ENCODE measurements at places on chromosomes 5 and 9.

DNA sequence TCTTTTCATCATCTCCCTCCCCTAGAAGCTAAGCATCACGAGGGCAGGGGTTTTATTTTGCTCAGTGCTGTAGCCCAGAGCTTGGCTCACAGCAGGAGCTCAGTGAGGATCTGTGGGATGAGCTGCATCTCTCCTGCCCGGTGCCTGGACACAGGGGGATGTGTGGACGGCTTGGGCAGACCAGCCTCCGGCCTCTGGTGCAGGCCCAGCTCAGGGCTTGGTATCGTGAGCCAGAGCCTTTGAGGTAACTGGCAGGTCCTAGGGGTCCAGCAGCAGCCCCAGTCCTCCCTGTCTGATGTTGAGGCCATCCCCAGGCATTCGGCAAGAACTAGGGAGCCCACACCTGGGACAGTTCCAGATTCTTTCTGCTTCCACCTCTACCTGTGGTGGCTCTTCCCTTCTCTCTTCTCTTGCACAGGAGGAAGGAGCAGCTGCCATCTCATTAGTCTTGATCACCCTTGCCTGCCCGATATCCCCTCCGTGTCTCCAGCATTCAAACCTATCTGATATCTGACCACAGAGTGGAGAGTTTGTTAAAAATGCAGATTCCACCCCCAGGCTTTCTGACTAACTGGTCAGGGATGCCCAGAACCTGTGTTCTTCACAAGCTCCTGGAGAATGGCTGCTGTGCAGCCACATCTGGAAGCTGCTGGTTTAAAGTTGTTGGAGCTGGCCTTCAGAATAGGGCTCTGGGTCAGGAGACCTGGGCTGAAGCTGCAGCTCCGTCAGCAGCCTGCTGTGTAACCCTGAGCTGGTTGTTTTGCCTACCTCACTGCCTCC lies 7.9 kb upstream of the SLC6A7 start:
- DNase-seq: no peak

GRCh38 chr5:148840531-148840930 lies 14.1 kb downstream of the ADRB2 start:
- no peak for DNase-seq

GRCh38 chr5:757931-758697 lies 26.4 kb downstream of the ZDHHC11B start:
- DNase-seq: peak; percentile 78

- DNase-seq: no peak
These were observed 15.8 kb downstream of the NDST1 start for GRCh38 chr5:150523472-150524350.

- DNase-seq: no peak
These were observed 360.3 kb downstream of the LRRC70 start for GRCh38 chr5:62938927-62939326.

DNA sequence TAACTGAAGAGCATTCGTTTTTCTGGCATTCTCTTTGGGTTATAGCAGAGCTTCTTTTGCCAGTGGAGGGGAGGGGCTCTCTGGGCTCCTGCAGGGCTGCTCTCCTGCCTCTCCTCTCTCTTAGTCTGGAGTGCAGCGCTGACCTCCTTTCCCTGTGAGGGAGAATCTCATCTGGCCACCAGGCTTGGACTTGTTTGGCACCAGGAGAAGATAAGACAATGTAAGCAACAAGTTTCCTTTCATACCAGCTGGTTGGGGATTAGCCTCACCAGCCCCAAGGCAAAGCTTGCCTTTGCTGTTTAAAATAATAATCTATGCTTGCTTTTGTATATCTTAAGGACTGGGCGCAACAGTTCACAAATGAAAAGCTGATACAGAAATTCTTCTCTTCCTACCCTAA lies 196.4 kb downstream of the TLE4 start:
- no peak for DNase-seq

DNA sequence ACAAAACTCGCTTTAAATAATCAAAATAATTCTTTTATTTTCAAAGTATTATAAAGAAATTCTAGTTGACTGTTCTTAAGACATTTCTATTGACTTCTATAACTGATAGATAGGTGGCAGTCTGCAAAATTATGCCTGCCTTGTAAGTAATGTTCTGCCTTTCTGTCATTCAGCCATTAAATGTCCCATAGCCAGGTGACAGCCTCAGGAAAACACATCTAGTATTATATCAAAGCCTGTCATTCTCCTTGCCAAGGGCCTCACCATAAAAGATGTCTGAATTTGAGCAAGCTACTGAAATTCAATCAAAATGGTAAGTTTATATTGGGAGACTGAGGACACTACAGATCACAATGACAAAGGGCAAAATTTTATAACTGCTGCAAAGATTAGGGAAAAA lies 170.4 kb upstream of the COX7C start:
- no peak for DNase-seq

All from left ventricle myocardium inferior (tissue), 1 donor.